Stimulated activated CD4-positive, alpha-beta T cell treated with anti-CD3 and anti-CD28 coated beads, Interleukin-15, amount 100 ng/mL, for 24 hours (primary cell): ENCODE measurements at places on chromosomes 1 and 21.
A peak's percentile ranks its signal among the peaks of the same experiment; 100 is the strongest.

DNA sequence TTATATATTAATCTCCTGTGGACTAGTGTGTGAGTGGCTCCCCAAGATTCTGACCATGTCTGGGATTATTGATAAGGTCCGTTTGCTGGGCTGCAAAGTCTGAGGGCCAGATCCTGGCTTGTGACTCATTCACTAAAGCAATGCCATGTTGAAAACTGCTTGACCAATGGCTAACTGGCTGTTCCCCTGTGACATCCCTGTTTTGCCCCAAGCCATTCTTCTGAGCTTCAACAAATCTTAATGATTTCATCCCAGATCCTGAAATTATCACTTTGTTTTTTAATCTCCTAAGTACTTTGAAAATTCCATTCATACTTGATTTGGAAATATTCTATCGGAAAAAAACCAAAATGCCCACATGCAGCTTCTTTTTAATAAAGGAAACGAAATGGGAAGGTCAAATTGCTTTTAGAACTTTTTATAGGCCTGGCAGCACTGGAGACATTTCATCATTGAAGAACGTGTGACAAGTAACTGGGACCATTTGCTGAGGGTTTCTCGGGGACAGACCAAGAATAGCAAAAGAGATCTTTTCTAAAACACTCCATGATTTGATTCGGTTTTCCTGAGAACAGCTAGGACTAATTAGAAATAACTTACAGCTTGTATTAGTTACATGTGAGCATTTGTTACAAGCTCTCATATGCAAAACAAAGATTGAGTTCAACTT, 121.3 kb downstream of the TGFB2 start:
- no peak for DNase-seq

DNA sequence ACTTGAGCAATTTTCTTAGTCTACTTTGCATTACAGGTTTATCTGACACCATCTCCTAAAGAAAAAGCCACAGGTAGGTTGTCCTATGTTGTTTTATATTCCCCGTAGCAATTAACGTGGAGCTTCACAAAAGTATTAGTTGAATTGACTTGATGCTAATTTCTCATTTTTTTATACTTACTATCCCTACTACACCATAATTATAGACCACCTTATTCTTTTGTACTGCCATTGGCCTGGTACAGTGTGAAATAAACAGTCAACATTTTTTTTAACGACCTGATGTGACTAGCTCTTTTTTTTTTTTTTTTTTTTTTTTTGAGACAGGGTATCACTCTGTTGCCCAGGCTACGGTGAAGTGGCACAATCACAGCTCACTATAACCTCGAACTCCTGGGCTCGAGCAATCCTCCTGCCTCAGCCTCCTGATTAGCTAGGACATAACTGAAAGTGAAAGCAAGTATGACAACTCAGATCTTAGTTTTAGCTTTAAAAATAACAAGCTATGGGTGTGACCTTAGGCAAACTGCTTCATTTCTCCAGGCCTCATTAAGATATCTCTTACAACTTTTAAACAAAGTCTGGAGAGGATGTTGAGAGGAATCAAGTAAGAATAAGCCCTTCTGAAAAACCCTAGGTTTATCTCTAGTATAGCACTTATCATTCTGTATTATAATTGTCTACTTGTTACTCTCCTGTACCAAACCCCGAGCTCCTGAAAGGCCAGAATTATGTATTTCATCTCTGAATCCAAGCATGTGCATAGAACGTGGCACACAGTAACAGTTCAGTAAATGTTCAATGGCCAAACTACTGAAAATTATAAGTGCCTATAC, 49.5 kb downstream of the LUZP1 start:
- DNase-seq = peak; percentile 29

GRCh38 chr21:38807441-38807871, 1.7 kb downstream of the ETS2 start:
- DNase-seq = no peak

GRCh38 chr1:2412773-2413494, 570 bp upstream of the PEX10 start:
- DNase-seq = no peak

DNA sequence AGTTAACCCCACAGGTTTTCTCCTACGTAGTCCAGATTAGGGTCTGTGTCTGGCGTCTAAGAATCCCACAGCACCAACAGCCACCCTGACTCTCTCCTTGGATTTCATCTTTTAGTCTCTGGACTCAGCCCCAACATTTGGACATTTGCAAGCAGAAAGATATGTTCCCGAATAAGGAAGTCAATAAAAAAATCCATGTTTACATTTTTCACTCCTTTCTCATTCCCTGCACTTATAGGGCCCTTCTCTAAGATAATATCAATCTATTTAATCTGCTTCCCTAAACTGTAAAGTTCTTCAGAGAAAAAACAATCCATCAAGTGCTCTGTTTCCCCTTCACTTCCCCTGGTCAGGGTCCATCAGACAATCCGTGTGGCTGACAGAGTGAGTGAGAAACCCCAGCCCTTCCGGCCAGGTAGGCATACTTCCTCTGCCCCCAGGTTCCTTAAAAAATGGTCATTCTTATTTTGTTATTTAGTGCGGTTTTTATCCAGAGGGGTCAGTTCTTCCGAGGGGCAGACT, 105.9 kb upstream of the CDC42BPA start:
- DNase-seq = no peak

GRCh38 chr1:206079135-206079534, 26.2 kb downstream of the RHEX start:
- DNase-seq = no peak

DNA sequence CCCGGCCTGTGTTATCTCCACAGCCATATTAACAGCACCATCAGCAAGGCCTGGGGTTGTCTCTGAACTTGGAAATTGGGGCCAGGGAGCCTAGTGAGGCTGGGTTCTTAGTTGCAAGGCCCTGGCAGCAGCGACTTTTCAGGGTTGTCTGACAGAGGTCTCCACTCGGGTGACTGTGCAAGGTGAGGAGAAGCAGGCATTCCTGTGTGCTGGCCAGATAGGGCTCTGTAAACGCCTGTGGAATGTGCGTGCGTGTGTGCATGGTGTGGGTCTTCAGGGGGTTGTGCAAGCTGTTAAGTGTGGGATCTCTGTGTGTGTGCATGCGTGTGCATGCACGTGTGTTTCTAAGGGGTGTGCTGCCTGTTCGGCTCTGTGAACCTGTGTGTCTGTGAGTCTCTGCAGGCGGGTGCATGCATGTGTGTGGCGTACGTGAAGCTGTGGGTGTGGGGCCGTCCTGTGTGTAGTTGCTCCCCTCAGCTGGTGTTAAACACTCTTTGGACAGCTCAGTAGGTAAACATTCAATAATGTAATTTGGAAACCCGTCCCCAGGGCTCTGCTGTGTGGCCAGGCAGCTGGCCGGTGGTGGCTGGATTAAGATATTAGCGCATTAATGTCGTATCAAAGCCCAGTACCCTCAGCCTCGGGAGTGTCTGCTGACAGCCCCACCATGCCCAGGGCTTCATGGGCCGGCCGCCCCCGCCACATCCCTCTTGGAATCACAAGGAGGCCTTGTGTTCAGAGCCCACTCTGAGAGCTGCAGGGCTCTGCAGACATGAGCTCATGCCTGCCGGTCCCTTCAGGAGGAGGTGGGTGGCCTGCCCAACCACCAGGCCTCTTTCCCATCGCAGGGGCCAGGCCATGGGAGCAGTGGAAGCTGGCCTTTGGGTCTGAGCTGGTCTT, 189.9 kb downstream of the FOXD2 start:
- DNase-seq = no peak

- DNase-seq = no peak
These were observed 86.3 kb downstream of the SEC16B start for GRCh38 chr1:177883581-177883980.

DNA sequence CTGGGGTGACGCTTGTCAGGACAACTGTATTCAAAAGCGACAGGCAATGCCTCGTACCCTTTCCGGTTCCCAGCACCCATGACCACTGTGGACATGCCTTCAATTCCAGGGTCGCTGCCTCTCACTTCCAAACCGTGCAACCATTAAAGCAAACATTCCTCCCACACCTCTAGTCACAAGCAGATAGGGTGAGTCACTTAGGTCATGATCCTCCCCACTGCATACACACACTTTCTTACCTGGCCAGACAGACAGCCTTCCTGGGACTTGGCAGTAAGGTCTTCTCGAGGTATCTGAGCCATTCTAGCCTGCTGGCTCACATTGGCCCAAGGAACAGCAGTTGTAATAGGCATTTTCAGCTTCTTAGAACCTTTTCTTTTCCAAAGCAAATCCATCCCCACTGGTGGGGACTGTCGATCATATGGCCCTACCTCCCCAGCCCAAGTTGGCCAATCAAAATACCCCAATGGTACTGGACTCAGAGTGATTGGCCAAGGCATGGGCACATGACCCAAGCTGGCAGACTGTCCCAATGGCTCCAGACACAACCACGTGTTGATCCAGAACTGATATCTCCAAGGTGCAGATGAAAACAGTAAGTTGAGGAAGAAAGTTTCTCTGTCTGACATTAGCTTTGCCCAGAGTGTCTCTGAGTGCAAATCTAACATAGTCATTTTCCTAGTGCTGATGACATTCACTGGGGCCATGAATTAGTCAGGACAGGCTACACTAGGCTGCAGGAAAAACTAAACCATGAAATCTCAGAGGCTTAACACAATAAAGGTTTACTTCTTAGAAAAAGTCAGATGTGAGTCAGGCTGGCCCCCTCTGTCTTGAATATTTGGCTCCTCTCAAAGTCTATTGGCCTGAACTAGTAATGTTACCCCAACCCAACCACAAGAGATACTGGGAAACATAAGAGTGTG, 113.8 kb downstream of the RRAGC start:
- DNase-seq = peak; percentile 1

DNA sequence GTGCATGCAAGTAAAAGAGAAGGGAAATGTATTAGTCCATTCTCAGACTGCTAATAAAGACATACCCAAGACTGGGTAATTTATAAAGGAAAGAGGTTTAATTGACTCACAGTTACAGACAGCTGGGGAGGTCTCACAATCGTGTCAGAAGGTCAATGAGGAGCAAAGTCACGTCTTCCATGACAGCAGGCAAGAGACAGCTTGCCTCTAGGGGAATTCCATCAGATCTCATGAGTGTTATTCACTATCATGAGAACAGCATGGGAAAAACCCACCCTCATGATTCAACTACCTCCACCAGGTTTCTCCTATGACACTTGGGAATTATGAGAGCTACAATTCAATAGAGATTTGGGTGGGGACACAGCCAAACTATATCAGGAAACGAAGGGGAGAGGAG, 8.1 kb downstream of the KRTAP21-3 start:
- peak; percentile 36 for DNase-seq

DNA sequence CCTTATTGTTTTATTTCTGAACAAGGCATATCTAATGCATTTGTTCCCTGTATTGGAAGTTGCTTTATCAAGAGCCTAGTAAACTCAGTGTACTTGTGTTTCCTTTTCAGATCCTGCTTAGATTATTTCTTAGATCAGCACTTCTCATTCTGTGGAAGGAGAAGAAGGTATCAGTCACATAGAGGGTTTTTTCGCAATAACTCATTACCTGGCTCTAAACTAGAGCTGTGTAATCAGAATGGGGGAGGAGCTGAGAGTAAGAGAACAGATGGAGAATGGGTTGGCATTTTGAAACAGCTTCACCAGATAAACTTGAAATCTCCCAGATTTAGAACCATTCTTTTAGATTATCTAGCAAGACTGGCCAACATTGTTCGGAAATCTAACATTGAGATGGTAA, 11.0 kb downstream of the AHCYL1 start:
- DNase-seq = no peak

GRCh38 chr1:90823686-90824085, 106.6 kb upstream of the BARHL2 start:
- no peak for DNase-seq

- no peak for DNase-seq
These were observed 65.6 kb downstream of the MTR start for GRCh38 chr1:236860674-236861073.

- DNase-seq = no peak
These were observed 3.7 kb downstream of the OPRD1 start for GRCh38 chr1:28815533-28816185.

GRCh38 chr1:48026701-48027532, 29.7 kb upstream of the TRABD2B start:
- DNase-seq = no peak

- DNase-seq = peak; percentile 73
These were observed 9.0 kb downstream of the PRDX1 start for GRCh38 chr1:45512641-45513054.

DNA sequence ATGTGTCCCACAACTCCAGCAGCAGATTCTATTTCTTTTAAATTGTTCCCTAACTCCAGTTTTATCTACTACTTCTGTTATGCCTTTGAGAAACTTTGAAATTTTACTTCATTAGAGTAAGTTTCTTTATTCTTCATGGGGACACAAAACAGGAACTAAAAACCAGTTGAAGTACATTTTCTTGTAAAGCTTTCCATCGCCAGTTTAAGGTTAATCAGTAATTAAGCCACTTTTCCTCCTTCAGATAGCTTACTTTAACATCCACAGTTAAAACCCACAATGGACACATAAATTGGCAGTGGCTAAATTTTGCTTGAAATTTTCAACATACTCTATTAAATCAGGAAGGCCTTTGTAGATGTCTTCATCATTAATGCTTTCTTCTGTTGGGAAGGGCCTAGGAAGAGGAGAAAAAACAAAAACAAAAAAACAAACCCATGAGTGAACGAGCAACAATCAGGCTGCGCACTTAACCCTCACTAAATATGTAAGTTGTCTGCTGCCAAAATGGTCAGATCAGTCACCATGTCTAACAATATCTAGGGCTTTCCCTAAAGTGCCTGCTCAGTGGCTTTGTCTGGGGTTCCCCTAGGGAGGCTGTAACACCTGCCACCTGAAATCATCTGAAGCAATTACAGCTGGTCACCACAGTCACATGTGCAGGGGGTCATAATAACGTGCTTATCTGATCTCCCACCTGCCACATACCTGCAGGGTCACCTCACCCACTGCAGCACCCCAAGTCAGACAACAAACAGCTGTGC, 187.9 kb downstream of the VAV3 start:
- DNase-seq = no peak

DNA sequence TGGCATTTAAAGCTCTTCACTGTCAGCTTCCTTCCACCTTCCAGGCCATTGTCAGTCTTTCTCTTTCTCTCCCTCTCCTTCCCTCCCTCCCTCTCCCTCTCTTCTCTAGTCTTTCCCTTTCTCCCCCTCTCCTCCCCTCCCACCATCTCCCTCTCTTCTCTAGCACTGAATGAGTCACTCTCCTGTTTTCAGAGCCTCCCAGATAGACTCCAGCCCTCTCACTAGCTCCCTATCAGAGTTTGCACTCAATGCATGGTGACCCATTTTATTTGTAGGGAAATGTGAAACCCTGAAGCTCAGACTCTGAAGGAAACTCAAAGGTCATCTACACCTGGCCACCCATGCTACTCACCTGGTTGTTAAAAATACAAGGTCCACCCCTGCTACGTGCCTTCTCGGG, 4.4 kb upstream of the MATN1 start:
- no peak for DNase-seq

GRCh38 chr1:162918151-162918754, 57.3 kb upstream of the CCDC190 start:
- no peak for DNase-seq

DNA sequence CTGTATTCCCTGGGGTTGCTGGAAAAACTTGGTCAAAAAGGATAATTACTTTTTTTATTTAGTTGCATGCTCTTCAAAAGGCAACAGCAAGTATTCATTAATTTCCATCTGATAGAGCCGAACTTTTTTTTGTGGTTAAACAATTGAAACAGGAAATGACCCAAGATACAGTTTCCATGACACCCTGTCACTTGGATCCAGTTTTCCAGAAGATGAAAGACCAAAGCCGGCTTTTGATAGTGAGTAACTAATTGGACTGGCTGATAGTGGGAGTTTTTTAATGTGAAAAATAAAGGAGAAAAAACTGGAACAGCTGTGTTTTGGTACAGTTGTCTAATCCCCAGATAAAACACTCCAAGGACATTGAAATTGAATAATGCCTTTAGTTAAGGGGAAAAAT, 33.0 kb downstream of the CACHD1 start:
- no peak for DNase-seq

GRCh38 chr1:13812456-13813397, 112.7 kb downstream of the PRDM2 start:
- no peak for DNase-seq
